ENCODE measurements at places on chromosomes 12 and 14.
A peak's percentile ranks its signal among the peaks of the same experiment; 100 is the strongest.

DNA sequence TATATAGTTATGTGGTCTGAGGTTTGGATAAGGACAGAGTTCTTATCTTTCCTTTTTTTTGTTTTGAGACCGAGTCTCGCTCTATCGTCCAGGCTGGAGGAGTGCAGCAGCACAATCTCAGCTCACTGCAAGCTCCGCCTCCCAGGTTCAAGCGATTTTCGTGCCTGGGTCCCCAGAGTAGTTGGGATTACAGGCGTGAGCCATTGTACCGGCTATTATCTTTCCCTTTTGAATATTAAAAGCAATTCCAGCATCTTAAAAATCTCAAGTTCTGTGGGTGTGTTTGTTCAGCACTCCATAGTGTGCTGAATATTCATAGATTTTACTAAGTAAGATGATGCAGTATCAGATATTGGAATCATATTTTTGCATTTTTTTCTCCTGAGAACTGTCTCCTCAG is 404.4 kb upstream of the RGS6 start:
- no peak for DNase-seq

GRCh38 chr12:75692876-75693275 is 181.5 kb upstream of the KRR1 start:
- DNase-seq, result no peak

DNA sequence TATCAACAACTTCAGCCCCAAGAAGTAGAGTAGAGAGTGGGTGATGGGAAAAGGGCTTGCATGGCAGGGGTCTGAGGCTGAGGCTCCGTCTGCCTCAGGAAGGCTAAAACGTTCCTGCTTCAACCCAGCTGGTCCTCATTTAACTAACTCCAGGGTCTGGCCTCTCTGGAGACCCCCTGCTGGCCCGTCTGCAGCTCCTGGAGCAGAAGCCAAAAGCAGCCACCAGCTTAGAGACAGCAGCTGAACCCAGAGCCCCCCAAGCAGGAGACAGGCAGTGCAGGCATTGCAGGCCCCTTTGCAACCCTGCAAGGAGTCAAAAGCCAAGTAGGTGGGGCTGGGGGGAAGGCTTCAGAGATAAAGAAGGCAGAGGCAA is 25.1 kb upstream of the LTBP2 start:
- no peak for DNase-seq

GRCh38 chr12:94091624-94092023 is 56.8 kb upstream of the PLXNC1 start:
- DNase-seq, result no peak

- peak; percentile 13 for DNase-seq
These were observed 67.0 kb downstream of the PRKCH start for GRCh38 chr14:61388173-61388975.

GRCh38 chr12:4621511-4621910 is 27.3 kb downstream of the AKAP3 start:
- DNase-seq, result no peak

DNA sequence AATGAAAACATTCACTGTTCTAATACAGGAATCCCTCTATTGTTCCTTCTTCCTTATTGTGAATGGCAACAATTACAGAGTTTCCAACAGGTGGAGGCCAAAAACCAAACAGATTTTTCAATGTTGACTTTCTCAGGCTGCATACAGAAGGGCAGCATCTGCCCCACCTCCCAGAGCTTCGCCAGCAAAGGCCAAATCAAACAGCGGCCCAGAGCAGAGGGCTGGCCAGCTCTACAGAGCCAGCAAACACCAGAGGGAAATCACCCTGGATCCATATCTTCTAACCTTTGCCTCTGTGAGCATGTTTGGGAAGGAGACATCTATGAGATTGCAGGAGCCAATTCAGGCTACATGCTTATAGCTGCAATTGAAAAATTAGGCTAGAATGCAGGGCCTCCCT is 4.4 kb upstream of the CRACR2A start:
- DNase-seq, result no peak

GRCh38 chr12:82533341-82533740 is 153.4 kb upstream of the TMTC2 start:
- no peak for DNase-seq

- no peak for DNase-seq
These were observed 59.0 kb downstream of the VCPKMT start for GRCh38 chr14:50057331-50057730.

- DNase-seq, result no peak
These were observed 180.4 kb upstream of the ATP2B1 start for GRCh38 chr12:89889062-89889461.

DNA sequence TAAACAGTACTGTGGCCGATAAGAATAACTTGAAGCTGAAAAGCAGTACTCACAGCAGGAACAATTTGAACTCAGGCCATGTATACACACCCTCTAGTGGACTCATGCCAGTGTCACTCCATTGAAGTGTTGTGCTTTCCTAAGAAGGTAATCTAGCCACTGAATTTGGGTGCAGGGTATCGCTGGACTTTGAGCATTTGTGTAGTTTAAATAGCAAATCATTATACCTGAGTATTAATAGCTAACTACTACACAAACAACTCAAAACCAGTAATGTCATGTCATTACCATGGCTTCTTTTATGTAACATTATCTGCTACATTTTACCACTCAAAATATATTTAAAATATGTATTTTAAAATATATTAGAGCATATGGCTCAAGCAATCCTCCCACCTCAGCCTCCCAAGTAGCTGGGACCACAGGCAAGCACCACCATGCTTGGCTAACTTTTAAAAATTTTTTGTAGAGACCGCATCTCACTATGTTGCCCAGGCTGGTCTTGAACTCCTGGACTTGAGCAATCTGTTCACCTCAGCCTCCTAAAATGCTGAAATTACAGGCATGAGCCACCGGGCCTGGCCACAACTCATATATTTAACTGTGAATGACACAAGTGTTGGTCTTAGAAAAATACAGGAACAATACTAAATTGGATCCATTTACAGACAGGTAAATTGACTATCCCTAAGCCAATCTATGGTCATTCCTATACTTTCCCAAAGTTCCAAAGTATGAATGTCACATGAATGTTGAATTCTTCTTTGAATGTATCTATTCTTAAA is 25.6 kb upstream of the ARID4A start:
- no peak for DNase-seq

DNA sequence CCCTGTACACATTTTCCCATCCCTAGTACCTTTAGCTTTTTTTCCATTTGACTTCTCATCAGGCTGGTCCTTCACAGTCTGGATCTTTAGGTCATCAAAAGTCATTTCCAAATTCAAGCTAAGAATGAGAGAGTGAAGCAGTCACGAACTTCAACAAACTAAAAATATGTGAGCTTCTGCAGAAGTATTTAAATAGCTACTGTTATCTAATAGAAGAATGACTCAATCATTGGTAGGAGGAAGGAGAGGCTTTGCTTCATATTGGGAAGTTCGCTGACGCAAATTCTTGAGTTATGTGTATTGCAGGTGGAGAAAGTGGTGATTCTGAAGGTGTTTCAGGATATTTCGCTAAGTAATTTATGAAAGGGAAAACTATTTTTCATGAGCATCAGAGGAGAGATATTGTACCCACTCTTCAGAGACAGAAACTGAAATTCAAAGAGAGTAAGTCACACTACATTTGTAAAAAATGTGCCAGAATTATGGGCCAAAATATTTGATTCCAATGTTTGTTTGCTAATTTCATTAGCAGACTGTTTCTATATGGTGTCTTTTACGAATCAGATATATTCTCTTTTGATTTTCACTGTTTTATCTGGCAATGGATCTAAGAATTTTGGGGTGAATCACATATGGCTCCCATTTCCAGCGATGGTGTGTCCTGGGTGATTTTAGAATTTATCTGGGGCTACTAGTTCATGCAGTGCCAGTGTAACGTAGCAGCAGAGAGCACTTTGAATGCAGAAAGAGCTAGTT is at the start of gene OLR1:
TSS of gene OLR1 (minus strand) at position 160 of the 756 bp plus-strand sequence. CDS start at position 105, 55 bp downstream.
- no peak for DNase-seq

GRCh38 chr14:35480119-35480769 is 53.7 kb upstream of the INSM2 start:
- no peak for DNase-seq

GRCh38 chr12:31896514-31897039 is 62.6 kb upstream of the RESF1 start:
- DNase-seq, result peak; percentile 94

DNA sequence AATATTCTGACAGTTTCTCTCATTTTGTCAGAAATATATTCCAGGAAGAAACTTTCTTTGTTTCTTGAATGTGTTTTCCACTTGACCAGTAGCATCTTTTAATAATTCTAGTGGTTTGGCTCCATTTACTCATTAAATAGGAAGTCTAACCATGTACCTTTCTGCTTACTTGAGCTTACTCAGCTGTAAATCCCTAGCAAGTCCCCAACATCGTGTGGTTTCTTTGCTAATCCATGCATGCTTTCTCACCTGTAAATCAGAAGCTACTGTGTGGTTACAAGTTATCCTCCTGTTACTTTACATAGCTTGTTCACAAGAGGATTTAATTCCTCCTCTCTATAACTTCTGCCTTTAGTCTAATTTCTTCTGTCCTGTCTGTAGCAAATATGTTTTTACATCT is 227.7 kb downstream of the FSCB start:
- DNase-seq, result no peak

DNA sequence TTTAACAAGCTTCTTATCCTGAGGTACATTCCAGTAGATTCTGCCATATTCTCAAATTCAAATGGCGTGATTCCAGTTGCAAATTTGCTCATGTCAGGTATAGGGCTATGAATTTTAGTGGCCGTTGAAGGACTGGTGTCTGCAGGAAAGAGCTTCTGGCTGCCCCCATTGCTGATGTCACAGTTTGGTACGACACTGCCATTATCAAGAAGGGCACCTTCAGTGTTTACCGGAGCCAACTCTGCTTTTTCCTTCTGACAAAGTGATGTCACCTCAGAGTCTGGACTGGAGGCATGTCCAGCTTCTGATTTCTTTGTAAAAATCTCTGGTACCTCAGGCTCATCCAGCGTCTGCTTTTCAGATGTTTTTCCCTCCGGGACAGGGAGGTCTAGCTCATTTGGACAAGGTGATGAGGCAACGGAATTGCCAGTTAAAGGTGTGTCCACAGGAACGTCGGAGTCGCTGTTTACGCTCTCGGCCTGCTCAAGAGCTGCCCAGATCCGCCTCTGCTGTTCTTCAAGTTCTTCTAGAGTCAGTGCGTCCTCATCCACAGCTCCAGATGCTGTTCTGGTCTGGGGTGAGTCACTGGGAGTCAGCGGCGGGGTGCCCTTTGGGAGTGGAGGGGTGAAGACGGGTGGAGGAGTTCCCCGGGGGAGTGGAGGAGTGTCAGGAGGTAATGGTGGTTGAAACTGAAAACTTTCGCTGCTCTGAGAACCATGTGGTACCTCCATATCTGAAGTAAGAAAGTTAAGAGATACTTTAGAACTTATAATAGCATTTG is 27.0 kb downstream of the ZCCHC8 start:
- DNase-seq, result no peak

DNA sequence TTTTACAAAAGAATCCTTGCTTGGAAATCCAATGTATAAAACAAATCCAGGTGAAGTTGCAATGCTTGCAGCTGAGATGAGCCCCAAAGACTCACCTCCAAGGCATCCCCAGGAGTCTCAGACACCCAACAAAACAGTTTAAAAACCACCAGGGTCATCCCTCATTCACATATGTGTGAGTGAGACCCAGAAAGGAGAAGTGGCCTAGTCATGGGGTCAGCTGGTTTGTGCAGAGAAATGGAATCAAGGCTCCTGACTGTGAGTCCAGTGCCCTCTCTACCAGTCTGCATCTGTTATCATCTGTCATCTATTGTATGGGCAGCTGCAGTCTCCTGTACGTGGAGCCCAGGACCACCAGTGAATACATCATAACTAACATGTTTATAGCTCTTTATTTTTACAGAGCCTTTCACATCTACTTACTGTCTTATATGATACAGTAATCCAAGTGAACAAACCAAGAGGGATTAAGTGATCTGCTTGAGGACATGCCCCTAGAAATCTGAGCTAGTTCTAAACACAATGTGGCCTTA is 27.1 kb downstream of the PLEKHG7 start:
- no peak for DNase-seq

DNA sequence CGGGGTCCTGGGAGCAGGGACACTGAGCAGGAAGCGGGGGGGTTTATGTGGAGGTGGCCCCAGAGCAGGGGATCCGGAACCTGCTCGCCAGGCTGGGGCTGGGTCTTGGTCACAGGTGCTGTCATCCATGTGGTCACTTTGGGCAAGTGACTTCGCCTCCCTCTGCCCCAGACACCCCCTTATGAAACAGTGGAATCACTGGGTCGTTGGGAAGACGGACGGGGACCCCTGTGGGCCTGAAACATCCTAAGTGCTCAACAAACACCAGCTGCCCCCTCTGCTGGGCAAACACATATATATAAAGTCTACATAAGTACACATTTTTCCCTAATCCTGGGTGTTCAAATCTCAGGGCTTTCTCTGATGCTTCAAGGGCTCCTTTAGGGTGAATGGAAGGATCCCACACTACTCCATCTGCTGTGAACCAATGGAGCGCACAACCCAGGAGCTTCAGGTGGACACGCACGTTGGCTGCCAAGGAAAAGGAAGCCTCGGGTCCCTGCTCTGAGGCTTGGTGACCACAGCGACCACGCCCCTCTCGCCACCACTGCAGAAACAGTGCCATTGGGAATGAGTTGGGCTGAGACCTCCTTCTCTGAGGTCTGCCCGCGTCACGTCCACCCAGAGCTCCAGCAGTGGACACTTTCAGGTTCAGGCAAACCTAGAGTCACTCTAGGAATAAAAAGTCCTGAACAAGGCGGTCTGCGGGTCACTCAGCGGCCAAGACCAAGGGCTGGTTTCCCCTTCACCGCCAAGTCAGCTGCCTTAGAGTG is 54.6 kb downstream of the CDC42BPB start:
- DNase-seq, result peak; percentile 2

GRCh38 chr12:27272373-27273028 is 28.4 kb downstream of the STK38L start:
- DNase-seq, result no peak

- DNase-seq, result no peak
These were observed 154.8 kb downstream of the TMX1 start for GRCh38 chr14:51394804-51395203.

DNA sequence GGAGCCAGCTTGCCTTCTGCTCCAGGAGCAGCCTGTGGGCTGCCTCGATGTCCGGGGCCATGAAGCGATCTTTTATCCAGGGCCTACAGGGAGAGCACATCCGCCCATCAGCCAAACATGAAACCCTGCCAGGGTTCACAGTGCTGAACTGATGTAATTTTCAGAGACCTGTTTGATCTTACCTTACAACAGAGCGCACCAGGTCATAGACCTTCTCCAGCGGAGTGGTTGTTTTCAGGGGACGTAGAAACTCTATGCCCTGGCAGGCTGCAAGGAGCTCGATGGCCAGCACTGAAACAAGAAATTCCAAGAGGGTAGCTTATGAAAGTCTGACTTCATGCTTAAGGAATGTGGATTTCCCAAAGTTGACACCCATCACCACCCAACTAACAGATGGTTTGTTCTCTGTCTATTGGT is 19.7 kb downstream of the HAL start:
- no peak for DNase-seq

DNA sequence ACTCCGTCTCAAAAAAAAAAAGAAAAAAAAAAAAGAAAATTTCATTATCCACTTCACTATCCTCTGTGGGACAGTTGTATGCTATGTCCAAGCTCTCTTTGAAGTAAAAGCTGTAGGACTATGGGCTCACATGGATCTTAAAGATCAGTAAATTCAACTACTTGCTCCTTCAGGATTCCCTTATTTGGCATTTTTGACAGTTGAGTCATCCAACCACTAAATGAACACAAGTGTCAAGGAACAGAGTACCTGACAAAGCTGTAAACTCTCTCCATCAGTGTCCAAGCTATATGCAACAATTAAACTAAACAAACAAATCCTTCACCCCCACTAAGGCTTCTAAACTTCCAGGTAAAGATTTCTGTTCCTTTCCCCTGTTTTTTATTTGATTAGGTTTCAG is 177.0 kb downstream of the CEP128 start:
- no peak for DNase-seq

Data from CD4-positive, alpha-beta T cell treated with Interferon alpha-2 for 1 hour (primary cell).